ENCODE measurements at places on chromosomes 5 and 9. TPM values are rescaled to one million over a fixed set of nuclear protein-coding genes. Genes with fewer than 3 reads are reported as not detected.

GRCh38 chr5:40367255-40367654 is 312.5 kb upstream of the PTGER4 start:
- no peak for DNase-seq

DNA sequence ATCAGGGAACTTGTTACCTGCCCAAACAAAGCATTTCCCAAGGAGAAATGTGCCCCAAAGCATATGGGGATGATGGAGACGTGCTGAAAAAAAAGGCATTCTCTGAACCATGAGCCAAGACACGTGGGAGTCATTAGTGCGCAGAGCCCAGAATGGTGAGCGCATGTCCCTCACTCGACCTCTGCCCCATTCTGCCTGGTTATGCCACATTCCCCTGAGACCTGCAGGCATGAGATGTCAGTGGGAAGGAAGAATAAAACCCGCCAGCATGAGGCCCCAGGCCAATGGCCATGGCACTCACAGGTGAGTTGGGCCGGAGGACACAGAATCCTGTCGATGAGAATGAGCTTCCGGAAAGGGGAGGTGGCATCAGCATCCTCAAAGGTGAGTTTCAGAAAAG is 228.9 kb downstream of the CDK5RAP2 start:
- DNase-seq = no peak

GRCh38 chr5:101306391-101307137 is 403.5 kb upstream of the ST8SIA4 start:
- no peak for DNase-seq

DNA sequence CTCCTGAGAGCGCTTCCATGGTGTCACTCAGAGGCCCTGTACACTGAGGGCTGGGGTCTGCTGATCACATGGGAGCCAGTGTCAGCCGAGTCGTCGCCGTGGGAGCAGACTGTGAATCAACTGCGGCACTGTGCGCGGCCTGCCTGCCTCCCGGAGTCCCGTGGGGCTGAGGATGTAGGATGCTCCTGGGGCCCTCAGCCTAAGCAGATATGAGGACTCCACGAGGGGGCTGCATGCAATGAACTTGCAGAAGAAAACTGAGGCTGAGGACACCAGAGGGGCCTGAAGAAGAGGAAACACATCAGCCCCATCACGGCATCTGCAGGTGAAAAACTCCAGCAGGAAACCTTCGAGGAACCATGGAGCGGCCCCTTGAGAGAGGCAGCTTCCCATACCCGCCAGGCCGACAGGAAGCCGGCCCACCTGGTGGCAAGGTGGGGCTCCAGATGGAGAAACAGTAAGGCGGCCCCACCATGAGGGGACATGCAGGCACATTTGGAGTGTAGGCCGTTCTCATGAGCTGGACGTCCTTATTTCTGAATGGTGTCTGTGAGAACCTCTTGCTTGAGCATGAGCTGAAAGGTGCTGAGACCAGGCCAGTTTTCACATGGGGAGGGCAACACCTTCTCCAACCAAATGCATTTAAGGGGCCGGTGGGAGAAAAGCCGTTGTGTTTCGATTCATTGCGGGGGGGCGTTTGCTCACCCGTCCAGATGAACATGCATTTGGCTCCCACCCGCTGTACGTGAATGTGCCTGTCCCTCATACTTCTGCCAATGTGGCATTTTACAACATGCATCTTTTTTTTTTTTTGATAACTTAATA is 35.2 kb upstream of the ADAMTS2 start:
- DNase-seq = no peak

DNA sequence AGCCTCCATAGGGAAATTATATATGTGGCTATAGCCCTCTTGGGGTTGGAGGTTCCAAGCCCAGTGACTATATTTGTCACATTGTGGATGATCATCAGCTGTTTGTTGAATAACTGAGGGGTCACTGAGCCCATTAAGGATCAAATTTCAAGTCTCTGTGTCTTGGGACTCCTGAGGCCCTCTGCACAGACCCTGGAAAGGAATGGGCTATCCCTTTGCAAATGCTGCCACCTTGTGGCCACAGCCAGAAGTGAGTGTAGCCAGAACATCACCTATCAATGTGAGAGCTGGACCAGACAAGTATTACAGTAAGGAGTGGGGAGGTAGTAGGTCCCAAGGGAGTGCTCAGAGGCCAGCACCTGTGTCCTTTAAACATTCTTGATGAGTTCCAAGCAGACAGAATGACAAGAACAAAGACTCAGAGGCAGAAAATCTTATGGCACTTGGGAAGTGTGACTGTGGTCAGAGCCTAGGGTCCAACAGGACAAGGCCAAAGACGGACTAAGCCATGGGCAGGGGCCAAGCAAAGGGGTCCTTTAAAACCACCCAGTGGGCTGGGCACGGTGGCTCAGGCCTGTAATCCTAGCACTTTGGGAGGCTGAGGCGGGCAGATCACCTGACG is 8.2 kb downstream of the RPP25L start:
- no peak for DNase-seq

DNA sequence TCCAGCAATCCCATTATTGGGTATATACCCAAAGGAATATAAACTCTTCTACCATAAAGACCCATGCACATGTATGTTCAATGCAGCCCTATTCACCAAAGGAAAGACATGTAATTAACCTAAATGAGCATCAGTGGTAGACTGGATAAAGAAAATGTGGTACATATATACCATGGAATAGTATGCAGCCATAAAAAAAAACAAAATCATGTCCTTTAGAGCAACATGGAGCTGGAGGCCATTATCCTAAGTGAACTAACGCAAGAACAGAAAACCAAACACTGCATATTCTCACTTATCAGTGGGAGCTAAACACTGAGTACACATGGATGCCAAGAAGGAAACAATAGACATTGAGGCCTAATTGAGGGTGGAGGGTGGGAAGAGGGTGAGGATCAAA is 27.8 kb downstream of the DTWD2 start:
- no peak for DNase-seq

DNA sequence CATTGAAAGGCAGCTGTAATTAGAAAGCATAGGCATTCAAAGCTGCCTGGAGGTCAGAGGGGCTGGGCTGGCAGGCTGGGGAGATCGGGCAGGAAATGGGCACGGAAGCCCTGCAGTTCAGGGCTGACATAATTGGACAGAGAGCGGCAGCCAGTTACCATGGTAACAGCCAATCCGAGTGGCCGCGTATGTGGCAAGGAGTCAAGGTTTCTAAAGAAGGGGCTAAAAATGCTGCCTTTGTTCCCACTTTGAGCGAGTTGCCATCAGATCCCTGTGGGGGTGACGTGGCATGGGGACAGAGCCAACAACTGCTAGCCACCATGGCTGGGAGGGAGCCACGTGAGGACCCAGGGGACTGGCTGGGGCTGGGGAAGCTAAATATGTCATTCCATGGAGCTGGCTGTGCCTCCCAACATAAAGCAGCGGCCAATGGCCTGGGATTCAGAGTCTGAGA is 44.7 kb upstream of the NDFIP1 start:
- DNase-seq = peak; percentile 31

DNA sequence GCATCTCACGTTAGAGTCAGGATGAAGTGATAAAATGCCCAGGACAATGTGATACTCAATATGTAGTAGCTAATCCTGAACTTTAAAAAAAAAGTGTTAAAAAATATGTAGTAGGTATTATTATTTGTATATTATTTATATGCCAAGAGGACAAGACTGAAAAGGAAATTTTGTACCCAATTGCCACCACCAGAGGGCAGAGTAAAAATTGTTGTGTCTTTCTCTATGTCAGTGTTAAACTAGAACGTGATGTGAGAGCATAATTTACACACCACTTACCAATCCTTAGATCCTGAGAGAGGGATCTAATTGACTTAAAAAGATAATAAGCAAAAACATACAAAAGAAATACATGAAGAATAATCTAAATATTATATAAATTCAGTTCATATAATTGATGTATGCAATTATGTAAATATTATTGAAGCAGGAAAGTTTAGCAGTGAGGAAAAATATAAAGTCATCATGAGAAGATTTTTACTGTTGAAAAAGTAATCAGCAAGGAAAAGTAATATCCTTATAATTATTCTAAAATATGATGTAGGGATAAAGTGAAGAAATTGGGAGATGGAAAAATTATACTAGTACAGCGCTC is 288.9 kb downstream of the RAB3C start:
- no peak for DNase-seq

DNA sequence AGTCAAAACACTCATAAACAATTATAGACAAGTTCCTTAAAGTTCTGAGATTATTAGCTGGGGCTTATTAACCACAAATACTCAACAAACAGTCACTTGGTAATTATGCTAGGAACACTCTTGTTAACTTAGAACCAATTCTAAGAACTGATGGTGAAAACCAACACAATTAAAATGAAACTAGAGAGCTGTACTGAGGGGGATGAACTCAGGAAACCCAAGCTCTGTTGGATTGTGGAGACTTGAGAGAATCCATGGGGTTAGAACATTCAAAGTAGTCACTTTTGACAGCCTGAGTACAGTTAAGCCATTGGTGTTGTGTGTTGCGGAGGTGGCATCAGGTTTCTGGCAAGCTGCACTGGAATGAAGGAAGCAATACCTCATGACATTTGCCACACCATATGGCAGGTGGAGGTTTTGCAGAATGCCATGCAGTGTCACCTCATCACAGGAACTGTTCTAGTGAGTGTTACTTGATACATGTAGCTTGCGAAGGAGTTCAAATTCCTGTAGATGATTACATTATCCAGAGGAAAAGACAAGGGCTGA is 480.9 kb upstream of the CD180 start:
- peak; percentile 46 for DNase-seq

- no peak for DNase-seq
Measured at GRCh38 chr5:63135291-63135690, 556.7 kb downstream of the LRRC70 start.

GRCh38 chr5:54792611-54793404 is 192.6 kb downstream of the ESM1 start:
- DNase-seq = no peak

GRCh38 chr5:153896117-153896516 is 142.6 kb downstream of the FAM114A2 start:
- DNase-seq = no peak

DNA sequence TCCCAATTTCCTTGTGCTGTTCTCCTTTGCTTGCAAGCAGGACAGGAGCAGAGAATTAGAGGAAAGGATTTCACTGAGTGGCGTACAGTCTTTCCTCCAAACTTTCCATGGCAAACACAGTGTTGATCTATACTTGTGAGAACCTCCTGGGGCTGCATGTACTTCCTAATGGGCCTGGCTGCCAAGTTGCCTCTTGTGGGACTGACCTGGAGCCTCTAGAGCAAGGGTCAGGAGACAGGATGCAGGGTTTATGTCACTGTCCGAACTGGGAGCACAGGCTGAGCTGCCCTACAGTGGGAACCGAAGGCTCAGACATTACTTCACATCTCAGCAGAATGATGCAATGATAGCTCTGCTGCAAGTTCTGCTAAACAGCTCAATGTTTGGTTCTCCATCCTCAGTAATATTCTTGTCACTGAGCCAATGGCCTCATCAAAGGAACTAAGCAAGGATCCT is 102.3 kb downstream of the ENC1 start:
- DNase-seq = no peak

- no peak for DNase-seq
Measured at GRCh38 chr5:175444905-175445456, 999 bp upstream of the DRD1 start.

- no peak for DNase-seq
Measured at GRCh38 chr5:36696059-36696673, 89.8 kb downstream of the SLC1A3 start.

- no peak for DNase-seq
Measured at GRCh38 chr9:17653947-17654465, 75.1 kb downstream of the SH3GL2 start.

- no peak for DNase-seq
Measured at GRCh38 chr5:67201897-67202549, 5.4 kb upstream of the CD180 start.

UGT3A2 gene
- 0.30 TPM for polyA plus RNA-seq

F2RL2 gene
- polyA plus RNA-seq = 0.44 TPM

APBA1 gene
- polyA plus RNA-seq = 13.5 TPM

ZDHHC11B gene
- 1.7 TPM for polyA plus RNA-seq

TAF11L5 gene
- not detected for polyA plus RNA-seq

DNAJB5 gene
- 10.6 TPM for polyA plus RNA-seq

BSPRY gene
- polyA plus RNA-seq = 8.8 TPM
